ENCODE measurements at places on chromosomes 2 and 18. TPM values are rescaled to one million over a fixed set of nuclear protein-coding genes. Genes with fewer than 3 reads are reported as not detected.

Gene RAB11FIP5
- 0.64 TPM for polyA plus RNA-seq

Gene CNOT9
- polyA plus RNA-seq = 14.5 TPM

Gene NYAP2
- polyA plus RNA-seq = not detected

Gene MTCL1
- not detected for polyA plus RNA-seq

Gene SKA1
- not detected for polyA plus RNA-seq

Gene CCBE1
- not detected for polyA plus RNA-seq

Gene AQP12B
- not detected for polyA plus RNA-seq

Gene CDH20
- not detected for polyA plus RNA-seq

Gene IL1RL2
- not detected for polyA plus RNA-seq

Gene CLEC4F
- 6.8 TPM for polyA plus RNA-seq

Gene SERPINB13
- polyA plus RNA-seq = not detected

Gene RAB17
- polyA plus RNA-seq = 0.35 TPM

Gene RDH14
- 14.3 TPM for polyA plus RNA-seq

Gene ZNF892
- polyA plus RNA-seq = 0.23 TPM

Gene ADD2
- polyA plus RNA-seq = 0.26 TPM

Gene TUBA3E
- not detected for polyA plus RNA-seq

Gene COLEC12
- polyA plus RNA-seq = 0.47 TPM

Gene LAMA1
- not detected for polyA plus RNA-seq

Gene CCDC121
- polyA plus RNA-seq = 0.22 TPM

Gene AQP4
- not detected for polyA plus RNA-seq

Gene STARD6
- not detected for polyA plus RNA-seq

Gene CAPN14
- not detected for polyA plus RNA-seq

Gene COL3A1
- not detected for polyA plus RNA-seq

Gene BOLL
- not detected for polyA plus RNA-seq

Gene KIF5C
- polyA plus RNA-seq = 0.04 TPM

Gene COL6A3
- polyA plus RNA-seq = not detected

Gene TYMS
- polyA plus RNA-seq = not detected

Gene NETO1
- polyA plus RNA-seq = not detected

Gene IKZF2
- polyA plus RNA-seq = 0.12 TPM

Gene MYO7B
- polyA plus RNA-seq = 7.3 TPM

Gene PTPRN
- polyA plus RNA-seq = not detected

Gene ITPRIPL1
- 0.18 TPM for polyA plus RNA-seq
